ENCODE measurements at places on chromosomes 6 and 20.

- no peak for DNase-seq
Observed at GRCh38 chr6:89987830-89988229, 93.6 kb downstream of the GJA10 start.

GRCh38 chr6:111210194-111210728 is 123.0 kb downstream of the SLC16A10 start:
- DNase-seq: peak; percentile 83

DNA sequence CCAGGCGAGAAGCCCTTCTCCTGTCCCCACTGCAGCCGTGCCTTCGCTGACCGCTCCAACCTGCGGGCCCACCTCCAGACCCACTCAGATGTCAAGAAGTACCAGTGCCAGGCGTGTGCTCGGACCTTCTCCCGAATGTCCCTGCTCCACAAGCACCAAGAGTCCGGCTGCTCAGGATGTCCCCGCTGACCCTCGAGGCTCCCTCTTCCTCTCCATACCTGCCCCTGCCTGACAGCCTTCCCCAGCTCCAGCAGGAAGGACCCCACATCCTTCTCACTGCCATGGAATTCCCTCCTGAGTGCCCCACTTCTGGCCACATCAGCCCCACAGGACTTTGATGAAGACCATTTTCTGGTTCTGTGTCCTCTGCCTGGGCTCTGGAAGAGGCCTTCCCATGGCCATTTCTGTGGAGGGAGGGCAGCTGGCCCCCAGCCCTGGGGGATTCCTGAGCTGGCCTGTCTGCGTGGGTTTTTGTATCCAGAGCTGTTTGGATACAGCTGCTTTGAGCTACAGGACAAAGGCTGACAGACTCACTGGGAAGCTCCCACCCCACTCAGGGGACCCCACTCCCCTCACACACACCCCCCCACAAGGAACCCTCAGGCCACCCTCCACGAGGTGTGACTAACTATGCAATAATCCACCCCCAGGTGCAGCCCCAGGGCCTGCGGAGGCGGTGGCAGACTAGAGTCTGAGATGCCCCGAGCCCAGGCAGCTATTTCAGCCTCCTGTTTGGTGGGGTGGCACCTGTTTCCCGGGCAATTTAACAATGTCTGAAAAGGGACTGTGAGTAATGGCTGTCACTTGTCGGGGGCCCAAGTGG is 5.3 kb downstream of the SNAI1 start:
- DNase-seq: peak; percentile 9

GRCh38 chr6:21414065-21414464 is 179.5 kb upstream of the SOX4 start:
- DNase-seq: no peak

DNA sequence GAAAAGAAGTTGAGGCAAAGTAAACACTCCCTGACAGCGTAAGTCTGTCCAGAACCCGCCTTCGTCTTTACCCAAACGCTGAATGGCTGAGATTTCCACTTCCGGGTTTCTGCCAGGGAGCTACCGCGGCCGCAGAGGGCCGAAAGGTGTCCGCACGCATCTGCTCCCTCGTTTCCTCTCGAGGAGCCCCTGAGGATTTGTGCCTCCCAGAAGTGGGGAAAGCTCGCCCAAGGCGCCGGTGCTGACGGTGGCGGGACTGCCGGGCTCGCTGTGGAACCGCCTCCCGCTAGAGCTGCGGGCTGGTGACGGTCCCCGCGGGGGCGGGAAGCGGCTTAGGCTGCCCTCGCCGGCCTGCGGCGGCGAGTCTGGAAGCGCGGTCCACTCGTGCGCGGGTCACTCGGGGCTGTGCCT is 1760.2 kb upstream of the DEFB115 start:
- no peak for DNase-seq
